ENCODE measurements at places on chromosomes 11 and 22. TPM values are rescaled to one million over a fixed set of nuclear protein-coding genes. Genes with fewer than 3 reads are reported as not detected.

- DNase-seq, result no peak
Measured at GRCh38 chr11:120931057-120931779, 92.7 kb upstream of the TBCEL start.

DNA sequence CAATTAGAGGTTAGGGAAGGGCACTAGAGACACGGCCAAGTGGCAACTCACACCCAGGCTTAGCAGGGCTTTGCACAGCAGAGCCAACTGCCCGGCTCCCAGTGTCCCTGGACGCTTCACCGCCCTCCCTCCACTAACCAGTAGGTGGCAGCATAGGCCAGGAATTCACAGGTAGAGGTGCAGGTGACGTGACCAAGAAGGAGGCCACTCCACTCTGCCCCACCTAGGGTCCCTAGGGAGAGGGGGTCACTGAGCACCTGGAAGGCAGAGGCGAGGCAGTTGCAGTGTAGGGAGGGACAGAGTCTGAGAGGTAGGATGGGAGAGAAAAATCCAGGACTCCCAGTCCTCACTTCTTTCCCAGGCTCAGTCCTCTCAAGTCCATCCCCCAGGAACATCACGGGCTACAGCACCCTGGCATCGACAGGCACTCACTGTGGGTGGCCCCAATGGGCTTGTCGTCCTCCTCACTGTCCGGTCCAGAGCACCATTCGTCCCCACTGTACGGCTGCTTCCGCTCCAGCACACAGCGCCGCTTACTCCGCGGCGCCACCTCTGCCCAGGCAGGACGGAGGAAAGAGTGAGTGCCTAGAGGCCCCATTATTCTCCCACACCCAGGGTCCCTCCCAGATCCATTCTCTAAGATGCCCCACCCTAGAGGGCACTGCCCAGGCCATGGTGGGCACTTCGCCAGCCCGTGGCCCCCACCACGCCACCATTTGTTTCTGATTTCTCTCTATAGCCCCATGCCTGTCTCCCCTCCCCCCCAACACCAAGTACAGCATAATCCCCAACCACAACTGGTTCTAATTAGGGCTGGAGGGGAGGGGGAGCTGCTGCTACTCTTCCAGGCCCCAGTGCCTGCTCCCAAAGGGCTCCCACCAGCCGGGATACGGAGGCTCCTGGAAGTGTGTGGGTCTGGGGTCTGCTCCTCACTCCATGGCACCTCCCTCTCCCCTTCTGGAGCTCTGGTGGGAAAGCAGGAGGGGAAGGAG, 18.4 kb downstream of the BCL9L start:
- DNase-seq, result peak; percentile 66

DNA sequence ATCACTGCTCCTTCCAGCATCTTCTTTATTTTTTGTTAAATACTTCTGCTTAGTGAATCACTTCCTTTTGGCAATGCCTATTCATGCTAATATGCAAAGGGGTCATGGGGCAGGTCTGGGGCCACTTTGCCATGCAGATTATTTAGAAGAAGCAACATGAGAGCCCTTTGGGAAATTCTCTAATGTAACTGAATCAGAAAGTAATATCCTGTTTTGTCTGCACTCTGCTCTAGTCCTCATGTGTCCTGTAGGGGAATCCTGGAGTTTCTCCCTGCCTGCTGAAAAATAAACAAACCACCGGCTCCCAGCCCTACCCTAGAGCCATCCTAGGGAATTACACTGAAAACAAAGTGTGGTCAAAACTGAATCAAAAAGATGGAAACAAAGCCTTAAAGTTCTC, 176.5 kb upstream of the POU2AF2 start:
- peak; percentile 55 for DNase-seq

DNA sequence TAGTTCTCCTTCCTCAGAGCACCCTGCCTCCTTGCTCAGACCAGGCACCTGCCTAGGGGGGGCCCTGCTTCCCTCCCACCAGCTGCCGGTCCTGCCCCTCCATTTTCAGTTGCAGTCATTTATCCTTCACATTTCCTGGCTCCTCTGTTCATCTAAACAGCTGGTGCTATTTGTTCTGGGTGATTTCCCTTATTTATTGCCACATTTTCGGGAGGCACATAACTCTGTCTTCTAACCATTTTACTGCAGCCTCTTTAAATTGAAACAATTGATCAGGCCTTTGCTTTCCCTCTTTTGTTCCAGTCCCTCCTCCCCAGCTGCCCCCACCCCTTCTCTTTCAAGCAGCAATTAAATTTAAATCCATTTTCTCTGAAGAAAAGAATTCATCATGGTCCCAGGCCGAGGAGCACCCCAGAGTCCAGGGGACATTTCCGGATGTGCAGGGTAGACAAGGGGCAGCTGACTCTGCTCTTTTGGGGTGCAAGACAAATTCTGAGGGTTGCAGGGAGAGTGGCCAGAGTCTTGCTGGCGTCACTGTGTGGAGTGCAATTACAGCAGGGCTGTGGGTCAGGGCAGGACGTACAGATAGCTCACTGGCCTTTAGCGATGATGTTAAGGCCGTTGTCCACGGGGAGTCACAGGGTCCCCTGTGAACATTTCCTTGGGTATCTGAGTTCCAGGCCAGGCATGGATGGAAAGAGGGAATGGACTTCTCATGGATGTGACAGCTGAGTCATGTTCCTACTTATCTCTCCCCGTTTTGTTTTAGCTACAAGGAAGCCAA, 476.4 kb downstream of the TBC1D22A start:
- DNase-seq, result no peak

CABP2 gene
- total RNA-seq, result not detected

DNA sequence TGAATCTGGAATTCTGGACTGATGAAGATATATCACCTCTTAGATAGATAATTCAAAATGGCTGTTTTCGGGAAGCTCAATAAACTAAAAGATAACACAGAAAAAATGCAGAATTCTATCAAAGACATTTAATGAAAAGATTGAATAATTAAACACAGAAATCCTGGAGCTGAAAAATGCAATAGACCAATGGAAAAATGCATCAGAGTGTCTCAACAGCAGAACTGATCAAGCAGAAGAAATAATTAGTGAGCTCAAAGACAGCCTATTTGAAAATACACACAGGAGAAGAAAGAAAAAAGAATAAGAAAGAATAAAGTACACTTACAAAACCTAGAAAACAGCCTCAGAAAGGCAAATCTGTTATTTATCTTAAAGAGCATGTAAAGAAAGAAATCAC, 356.4 kb upstream of the B3GAT1 start:
- DNase-seq, result no peak

MYOD1 gene
- not detected for total RNA-seq

DNA sequence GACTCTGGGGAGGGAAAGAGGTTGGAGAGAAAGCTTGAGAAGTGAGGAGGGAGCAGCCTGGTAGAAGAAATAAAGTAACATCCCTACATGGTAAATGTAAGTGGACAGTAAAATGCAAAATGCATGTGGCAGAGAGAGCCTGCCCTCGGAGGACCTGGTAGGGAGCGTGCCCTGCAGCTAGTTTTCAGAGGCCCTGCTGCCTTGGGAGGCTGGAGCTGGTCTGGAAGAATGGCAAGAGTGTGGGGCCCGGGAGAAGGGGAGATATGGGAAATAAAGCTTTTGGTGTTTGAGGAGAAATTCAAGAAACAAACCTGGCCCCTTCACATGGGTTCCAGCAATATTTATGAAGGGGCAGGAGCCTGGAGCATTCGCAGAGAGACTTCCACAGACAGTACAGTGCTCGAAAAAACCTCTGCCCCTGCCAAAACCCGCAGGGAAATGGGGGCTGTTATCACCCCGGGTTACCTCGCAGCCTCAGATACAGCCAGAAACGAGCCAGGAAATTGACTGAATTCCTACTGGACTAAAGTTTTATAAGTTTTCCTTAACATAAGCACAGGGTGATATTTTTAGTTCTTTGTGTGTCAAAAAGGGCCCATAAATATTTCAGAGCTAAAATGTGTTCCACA, 363.0 kb downstream of the TENM4 start:
- DNase-seq, result no peak

DNA sequence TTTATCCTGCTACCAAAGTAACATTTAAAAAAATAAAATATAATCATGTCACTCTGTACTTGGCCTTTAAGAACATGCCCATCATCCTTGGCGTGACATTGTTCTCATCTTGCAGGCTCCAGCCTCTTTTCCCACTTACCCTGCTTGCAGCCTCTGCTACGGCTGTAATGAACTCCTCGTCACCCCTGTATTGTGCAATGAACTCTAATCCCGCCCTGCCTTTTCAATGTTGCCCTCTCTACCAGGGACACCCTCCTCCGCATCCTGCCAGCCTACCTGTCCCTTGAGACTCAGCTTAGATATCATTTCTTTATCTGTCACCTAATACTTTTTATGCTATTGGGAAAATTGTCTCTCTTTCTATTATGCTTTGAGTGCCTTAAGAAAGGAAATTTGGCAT, 12.6 kb upstream of the MMP20 start:
- no peak for DNase-seq

- DNase-seq, result no peak
Measured at GRCh38 chr22:41047801-41048211, 44.6 kb upstream of the EP300 start.

RTN4R gene
- total RNA-seq, result 0.39 TPM

KDM4D gene
- total RNA-seq, result 3.0 TPM

DNA sequence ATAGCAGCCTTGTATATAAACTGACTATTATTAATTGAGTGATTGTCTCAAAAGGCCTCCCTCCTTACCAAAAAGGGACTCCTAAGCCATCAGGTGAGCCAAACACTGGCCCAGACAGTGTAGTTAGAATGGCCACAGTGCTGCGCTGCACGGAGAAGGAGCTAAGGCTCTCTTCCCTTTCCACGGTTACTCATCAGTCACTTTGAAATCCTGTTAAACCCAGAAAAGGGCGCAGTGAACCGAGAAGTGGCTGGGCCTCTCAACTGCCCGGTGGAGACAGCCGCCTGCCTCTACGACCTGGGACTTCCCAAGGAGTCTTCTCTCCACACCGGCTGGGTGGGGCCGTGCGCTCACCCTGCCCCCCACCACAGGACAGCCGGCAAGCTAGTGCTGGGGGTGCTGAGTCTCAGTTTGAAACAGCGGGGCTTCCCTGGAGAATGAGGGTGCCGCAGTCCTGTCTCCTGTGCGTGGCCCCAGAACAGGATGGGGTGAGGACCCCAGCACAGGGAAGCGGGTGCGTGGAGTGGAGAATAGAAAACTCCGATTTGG, 1.3 kb downstream of the MYH9 start:
- peak; percentile 61 for DNase-seq

DNA sequence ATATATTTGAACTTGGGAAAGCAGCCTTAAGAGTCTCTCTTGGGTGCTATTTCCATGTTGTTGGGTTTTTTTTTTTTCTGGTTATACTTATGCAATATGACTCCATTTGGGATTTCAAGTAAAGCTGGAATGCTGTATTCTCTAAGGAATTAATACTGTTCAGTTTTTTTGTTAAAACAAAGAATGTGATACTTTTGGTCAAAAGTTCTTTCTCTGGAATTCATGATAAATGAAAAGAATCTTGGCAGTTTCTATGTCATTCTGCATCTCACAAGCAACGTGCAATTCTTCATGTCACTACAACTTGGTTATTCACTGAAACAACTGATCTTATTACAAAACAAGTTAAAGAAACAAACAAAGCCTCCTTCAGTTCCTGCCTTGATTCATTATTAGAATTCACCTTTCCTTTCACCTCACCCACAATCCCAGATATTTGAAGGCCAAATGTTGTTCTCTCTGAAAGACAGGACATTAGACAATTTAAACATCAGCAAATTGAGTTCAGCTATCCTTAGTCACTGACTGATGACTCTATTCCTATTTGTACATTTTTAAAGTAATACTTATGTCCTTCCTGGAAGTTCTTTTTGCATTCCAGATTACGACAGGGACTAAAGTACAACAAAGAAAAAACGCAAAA, 176.2 kb downstream of the SBF2 start:
- no peak for DNase-seq

DNA sequence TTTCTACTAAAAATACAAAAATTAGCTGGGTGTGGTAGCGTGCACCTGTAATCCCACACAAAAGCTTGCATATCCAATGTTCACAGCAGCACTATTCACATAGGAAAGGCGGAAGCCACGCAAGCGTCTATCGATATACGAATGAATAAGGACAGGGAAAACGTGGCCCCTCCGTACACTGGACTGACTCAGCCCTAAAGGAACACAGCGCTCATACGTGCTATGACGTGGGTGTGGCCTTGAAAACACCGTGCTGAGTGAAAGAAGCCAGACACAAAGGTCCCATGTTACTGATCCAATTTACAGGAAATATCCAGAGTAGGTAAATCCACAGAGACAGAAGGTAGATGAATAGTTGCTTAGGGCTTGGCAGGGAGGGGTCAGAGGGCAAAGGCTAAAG, 7.0 kb downstream of the LMF2 start:
- no peak for DNase-seq

GAL gene
- total RNA-seq, result not detected

- no peak for DNase-seq
Measured at GRCh38 chr11:73428699-73429098, 52.5 kb downstream of the RELT start.

GRCh38 chr22:41799486-41800347, 762 bp upstream of the CCDC134 start:
- DNase-seq, result peak; percentile 17

GRCh38 chr22:46984751-46985506, 222.5 kb downstream of the TBC1D22A start:
- peak; percentile 51 for DNase-seq

Measured in RPMI7951 (cell line).